ENCODE measurements at places on chromosomes 1 and 21.

GRCh38 chr1:107405236-107405635 lies 264.4 kb downstream of the NTNG1 start:
- DNase-seq, result peak; percentile 87

GRCh38 chr1:54267815-54268761 lies 68.1 kb downstream of the MRPL37 start:
- no peak for DNase-seq

- peak; percentile 57 for DNase-seq
Measured at GRCh38 chr21:25350056-25350455, 257.2 kb downstream of the MRPL39 start.

DNA sequence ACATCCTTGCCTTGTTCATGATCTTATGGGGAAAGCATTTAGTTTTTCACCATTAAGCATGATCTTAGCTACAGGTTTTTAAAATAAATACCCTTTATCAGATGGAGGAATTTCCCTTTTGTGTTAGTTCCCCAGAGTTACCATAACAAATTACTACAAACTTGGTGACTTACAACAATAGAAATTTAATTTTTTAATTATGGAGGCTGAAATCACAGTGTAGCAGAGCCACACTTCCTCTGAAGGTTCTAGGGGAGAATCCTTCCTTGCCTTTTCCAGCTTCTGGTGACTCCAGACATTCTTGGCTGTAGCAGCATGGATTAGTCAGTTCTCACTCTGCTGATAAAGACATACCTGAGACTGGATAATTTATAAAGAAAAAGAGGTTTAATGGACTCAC lies 18.5 kb downstream of the MIGA1 start:
- DNase-seq, result no peak

DNA sequence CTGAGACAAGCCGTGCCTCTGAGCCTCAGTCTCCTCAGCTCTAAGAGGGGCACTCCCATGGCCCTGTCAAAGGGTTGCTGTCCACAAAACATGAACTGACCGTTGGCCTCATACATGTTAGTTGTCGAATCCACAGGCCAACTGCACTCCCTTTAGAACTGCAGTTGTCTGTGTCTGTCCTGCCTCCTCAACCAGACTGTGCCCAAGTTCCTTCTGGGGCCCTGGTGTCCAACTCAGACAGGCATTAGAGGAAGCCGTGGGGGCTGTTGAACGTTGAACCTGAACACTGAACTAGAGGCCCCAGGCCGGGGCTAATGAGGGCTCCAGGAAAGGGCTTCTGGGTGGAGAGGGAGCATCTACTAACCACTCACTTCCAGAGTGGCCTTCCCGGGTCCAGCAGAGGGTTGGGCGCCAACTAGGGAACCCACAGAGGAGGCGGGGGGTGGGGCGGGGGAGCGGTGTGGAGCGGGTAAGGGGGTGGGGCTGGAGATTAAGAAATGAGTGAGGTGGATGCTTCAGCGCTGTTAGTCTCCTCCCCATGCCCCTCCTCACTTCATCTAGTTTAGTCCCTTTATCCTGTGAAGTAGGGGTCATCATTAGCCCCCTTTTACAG lies at the start of gene RAB42:
Gene RAB42, plus strand, starts transcription at position 558 of the 613 bp plus-strand sequence. CDS start 247 bp downstream, outside the sequence.
- peak; percentile 35 for DNase-seq

- no peak for DNase-seq
Measured at GRCh38 chr1:199667089-199667488, 360.4 kb upstream of the NR5A2 start.

GRCh38 chr1:244344001-244344400 lies 107.7 kb downstream of the ADSS2 start:
- DNase-seq, result no peak

DNA sequence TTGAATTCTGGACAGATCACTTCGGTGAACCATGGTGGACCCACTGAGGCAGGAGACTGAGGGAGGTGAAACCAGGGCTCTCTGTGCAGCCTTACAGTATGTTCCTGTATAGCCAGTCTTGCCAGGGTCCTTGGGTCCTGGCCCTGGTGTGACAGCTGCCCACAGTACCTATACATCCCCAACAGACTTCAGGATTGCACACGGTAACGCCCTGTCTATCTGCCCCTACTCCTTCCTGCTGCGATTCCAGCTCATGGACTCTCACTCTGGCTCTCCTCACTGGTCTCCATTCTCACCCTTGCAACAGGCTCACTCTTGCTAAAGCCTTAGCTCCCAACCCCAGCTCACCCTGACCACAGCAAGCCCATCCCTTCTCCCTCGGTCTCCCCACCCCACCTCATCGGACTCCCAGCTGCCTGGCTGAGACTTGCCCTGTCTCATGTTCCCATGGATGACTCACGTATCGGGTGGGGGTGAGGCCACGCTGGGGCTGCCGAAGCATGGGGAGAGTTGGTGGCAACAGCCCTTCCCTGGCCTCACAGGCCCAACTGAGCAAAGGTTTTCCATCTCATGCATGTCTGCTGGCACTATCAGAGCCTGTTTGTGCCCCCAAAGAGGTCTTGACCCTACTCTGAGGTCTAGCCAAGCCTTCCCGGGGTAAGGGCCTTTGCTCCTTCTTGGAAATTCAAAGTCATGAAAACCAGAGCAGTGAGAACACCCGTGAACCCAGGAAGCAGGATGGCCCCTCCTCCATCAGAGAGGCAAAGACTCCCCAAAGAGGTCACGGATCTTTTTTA lies 7.1 kb downstream of the PHLDA3 start:
- DNase-seq, result peak; percentile 98

DNA sequence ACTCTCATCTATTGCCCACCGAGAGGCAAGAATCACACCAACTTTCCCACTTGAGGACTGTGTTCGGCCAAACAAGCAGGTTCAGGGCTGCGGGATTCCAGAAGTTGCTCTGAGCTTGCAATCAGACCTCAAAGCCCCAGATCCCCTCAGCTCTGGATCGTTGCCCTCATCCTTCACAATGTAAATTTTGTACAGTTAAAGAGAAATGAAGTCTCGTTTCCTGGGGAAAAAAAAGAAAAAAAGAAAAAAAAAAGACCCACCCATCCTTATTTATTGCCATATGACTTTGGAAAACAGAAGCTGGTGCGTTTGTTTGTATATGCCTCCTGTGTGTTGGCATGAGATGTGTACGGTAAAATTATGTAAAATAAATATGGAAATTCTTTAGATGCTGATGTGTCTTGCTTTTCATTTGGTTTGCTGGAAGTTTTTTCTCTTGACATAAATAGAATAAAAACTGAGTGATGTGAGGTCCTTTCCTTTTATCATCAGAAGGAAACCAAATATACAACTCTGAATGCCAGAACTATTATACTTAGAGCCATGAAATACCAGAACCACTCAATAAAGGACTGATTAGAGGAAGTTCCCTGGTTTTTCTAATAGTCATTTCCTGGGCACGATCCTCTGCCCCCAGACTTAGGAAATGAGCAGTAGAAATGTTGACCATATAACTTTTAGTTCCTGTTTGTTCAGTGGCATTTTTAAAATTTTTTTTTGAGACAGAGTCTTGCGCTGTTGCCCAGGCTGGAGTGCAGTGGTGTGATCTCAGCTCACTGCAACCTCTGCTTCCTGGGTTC lies 48.7 kb downstream of the LHX4 start:
- no peak for DNase-seq

GRCh38 chr1:52400131-52400530 lies 4.1 kb downstream of the ORC1 start:
- DNase-seq, result no peak

- peak; percentile 21 for DNase-seq
Measured at GRCh38 chr1:53737648-53738204, 1.2 kb downstream of the GLIS1 start.

- DNase-seq, result peak; percentile 12
Measured at GRCh38 chr21:18041012-18041411, 203.6 kb upstream of the CHODL start.

- no peak for DNase-seq
Measured at GRCh38 chr1:165235155-165235776, 121.2 kb downstream of the LMX1A start.

GRCh38 chr1:156117414-156118176 lies 3.1 kb downstream of the LMNA start:
- no peak for DNase-seq

DNA sequence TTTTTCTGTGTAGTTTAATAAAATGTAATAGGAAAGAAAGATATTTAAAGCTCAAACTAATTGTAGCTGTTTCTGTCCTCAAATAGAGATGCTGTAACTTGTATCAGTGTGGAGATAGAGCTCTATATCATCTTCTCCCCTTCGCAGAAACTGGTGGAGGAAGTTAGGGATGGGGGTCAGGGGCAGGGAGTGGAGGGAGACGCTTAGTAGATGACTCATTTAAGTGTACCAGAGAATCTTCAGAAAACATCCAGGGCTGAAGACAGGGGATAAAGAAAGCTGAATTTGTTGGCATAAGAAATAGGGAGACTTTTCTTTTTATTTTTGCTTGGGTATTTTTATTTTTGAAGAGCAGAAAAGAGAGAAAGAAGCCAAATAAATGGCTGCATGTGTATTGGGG lies 282.6 kb upstream of the DPYD start:
- peak; percentile 77 for DNase-seq

GRCh38 chr1:55131801-55132200 lies 83.4 kb downstream of the USP24 start:
- DNase-seq, result peak; percentile 9

DNA sequence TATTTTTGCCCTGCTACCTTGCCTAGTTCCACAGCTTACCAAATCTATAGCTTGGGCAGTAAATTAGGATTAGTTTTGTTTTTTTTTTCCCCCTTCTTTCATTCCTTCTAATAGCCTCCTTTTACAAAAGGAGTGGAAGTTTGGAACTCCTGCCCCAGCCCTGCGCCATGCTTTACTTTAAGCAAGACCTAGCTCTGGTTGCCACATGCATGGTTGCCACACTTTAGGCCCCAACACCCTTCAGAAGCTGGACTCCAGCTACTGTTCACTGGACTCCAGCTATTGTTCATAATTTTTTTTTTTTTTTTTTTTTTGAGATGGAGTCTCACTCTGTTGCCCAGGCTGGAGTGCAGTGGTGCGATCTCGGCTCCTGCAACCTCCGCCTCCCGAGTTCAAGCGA lies 115.8 kb downstream of the NR5A2 start:
- no peak for DNase-seq

GRCh38 chr1:209756615-209757445 lies 977 bp downstream of the TRAF3IP3 start:
- DNase-seq, result no peak

- no peak for DNase-seq
Measured at GRCh38 chr1:76668046-76668445, 199.2 kb upstream of the ST6GALNAC5 start.

GRCh38 chr1:211352985-211353515 lies 26.4 kb downstream of the TRAF5 start:
- no peak for DNase-seq

DNA sequence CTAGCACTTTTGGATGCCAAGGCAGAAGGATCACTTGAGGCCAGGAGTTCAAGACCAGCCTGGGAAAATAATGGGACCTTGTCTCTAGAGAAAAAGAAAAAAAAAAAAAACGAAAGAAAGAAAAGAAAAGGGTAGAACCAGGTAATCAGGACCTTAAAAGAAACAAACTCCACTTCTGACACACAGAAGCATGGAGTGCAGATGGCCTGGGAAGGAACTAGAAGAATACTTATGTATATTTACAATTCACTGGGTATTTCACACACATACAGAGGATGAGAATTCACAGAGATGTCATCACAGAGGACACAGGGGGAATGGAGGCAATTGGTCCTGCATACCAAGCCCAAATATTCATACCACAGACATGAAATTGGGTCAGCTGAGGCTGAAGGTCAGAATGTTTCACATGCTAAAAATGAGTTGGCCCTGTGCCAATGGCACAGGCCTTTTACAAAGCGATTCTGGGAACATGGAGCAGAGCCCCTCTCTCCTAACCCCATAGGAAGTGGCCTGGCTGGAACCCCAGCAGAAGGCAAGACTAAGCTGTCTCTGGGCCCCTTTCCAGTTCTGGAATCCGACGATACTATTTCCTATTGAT lies 4.4 kb downstream of the B4GALT3 start:
- DNase-seq, result peak; percentile 94

DNA sequence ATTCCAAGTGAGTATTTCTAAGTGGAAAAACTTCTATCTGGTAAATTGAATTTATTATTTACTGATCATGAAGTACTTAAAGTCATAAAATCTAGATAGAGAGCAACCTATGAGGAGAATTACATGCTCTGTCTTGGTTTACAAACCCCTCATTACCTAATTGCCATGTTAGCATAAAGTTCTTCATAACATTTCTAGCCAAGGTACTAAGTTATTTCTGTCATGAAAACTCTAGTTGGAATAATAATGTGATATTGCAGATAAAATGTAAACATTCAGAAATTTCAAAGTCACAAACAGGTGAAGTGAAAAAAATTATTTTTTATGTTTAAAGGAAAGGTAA lies 228.6 kb downstream of the TTLL7 start:
- DNase-seq, result no peak

DNA sequence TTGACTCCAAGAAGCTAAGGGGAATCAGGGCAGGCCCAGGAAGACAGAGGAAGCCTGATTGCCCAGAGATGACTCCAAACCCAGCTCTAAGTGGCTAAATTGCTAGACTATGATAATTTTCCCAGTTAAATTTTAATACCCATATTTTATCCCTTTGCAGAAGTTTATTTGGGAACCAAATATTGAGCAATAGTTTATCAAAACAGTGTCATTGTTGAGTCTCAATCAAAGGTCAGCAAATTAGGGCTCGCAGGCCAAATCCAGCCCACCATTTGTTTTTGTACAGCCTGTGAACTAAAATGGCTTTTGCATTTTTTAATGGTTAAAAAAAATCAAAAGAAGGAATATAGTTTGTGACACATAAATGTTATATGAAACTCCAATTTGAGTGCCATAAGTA lies 47.1 kb downstream of the LBR start:
- no peak for DNase-seq

- DNase-seq, result no peak
Measured at GRCh38 chr1:20992322-20993056, 184.2 kb downstream of the EIF4G3 start.

DNA sequence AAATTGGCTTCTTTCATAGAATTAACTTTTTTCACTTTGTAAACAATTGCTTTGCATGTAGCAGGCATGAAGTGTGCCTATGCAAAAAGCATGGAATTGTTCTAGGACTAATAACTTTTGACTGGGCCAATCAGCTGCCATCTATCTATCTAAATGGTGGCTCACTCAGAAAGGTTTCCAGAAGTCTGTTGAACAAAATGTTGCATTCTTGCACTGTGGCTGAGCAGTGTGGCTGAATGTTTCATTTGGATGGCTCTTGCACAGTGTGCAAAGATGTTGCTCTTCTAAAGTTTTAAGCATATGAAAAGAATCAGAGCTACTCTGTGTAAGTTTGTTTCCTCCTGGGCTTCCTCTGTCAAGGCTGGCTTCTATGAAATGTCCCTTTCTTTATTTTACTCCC lies 213.5 kb downstream of the KCTD3 start:
- DNase-seq, result no peak

- DNase-seq, result peak; percentile 22
Measured at GRCh38 chr1:89519779-89520358, 4.8 kb upstream of the LRRC8B start.
